ENCODE measurements at places on chromosomes 1 and 21.

GRCh38 chr1:70517444-70517843 is 106.4 kb downstream of the CTH start:
- no peak for DNase-seq

- DNase-seq, result no peak
Observed at GRCh38 chr1:202561726-202562443, 148.4 kb downstream of the SYT2 start.

GRCh38 chr21:29237110-29238052 is 61.3 kb upstream of the BACH1 start:
- DNase-seq, result no peak

- DNase-seq, result no peak
Observed at GRCh38 chr1:155018617-155019348, 14.8 kb downstream of the DCST2 start.

- no peak for DNase-seq
Observed at GRCh38 chr21:34536820-34537219, 24.8 kb upstream of the KCNE1 start.

GRCh38 chr1:200165493-200166220 is 138.1 kb downstream of the NR5A2 start:
- no peak for DNase-seq

DNA sequence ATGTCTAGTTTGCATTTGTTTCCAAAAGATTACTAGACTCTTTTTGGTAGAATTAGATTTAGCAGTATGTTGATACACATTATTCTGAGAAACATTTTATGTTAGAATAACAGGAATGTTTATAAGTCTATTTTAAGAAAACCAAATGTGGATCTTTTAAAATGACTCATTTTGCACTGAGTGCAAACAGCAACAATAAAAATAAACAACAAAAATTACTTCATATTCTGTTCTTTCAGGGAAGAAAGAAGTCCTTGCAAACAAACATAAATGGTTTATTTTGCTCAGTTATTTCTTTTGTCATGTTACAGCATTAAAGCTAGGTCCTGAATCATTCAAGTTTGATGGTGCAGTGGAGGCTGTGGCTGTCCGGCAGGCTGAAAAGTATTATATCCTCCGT is 106.8 kb upstream of the TENT5C start:
- DNase-seq, result no peak

DNA sequence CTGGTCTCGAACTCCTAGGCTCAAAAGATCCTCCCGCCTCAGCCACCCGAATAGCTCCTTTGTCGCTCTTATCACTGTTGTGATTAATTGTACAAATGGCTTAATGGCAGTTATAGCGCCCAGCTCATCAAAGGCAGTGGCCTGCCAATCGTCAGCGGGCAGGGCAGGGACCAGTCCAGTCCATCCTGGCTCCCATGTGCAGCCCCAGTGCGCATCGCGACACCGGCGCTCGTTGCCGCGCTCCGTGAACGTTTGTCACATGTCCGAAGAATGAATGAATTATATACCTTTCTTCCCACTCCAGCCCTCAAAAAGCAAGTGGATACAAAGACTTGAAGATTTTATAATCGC is 18.4 kb downstream of the MTX1 start:
- DNase-seq, result no peak

Measured in activated T-helper 1 cell treated with anti-CD3 and anti-CD28 coated beads, Interleukin-2, amount 50 U/mL, for 16 hours (primary cell).